Smooth muscle cell of bladder (primary cell): ENCODE measurements at places on chromosomes 13 and 19. TPM values are rescaled to one million over a fixed set of nuclear protein-coding genes. Genes with fewer than 3 reads are reported as not detected.

RDH8 gene
- total RNA-seq = not detected in 2 replicates

HPN gene
- under 0.01 and 0.18 TPM in 2 replicates for total RNA-seq

STOML3 gene
- total RNA-seq = not detected in 2 replicates

TGFBR3L gene
- 0.85 and 2.0 TPM in 2 replicates for total RNA-seq

MLLT1 gene
- 4.4 and 8.1 TPM in 2 replicates for total RNA-seq

DKKL1 gene
- 0.14 TPM in 1 of 2 replicates, not detected in the other for total RNA-seq

DCT gene
- total RNA-seq = under 0.01 and 0.09 TPM in 2 replicates

PGLYRP2 gene
- total RNA-seq = not detected in 2 replicates

CEBPA gene
- 0.57 and 0.65 TPM in 2 replicates for total RNA-seq

SPRY2 gene
- total RNA-seq = 8.5 and 11.3 TPM in 2 replicates

C19orf73 gene
- total RNA-seq = 0.28 and 0.83 TPM in 2 replicates

GSX1 gene
- total RNA-seq = not detected in 2 replicates

MEIOSIN gene
- total RNA-seq = not detected in 2 replicates

IGLON5 gene
- total RNA-seq = not detected in 2 replicates

ATP8B3 gene
- total RNA-seq = 0.55 and 0.85 TPM in 2 replicates

GRAMD1A gene
- 22.7 and 24.0 TPM in 2 replicates for total RNA-seq

TSKS gene
- total RNA-seq = 0.85 and 1.6 TPM in 2 replicates

FPR1 gene
- 0.09 and 0.14 TPM in 2 replicates for total RNA-seq

IZUMO2 gene
- total RNA-seq = not detected in 2 replicates

TEKTIP1 gene
- total RNA-seq = not detected in 2 replicates

FRY gene
- 15.0 and 28.7 TPM in 2 replicates for total RNA-seq

PNMA8C gene
- 0.09 and 0.14 TPM in 2 replicates for total RNA-seq

TMEM86B gene
- total RNA-seq = 1.1 and 1.2 TPM in 2 replicates

ZNF491 gene
- total RNA-seq = 3.0 and 3.3 TPM in 2 replicates

ZNF121 gene
- 33.7 and 34.2 TPM in 2 replicates for total RNA-seq

FFAR2 gene
- total RNA-seq = not detected in 2 replicates

STAP2 gene
- 4.3 and 5.2 TPM in 2 replicates for total RNA-seq

CEACAM16 gene
- total RNA-seq = not detected in 2 replicates

MAP4K1 gene
- total RNA-seq = under 0.01 and 0.37 TPM in 2 replicates

NCR1 gene
- total RNA-seq = not detected in 2 replicates

KLK15 gene
- total RNA-seq = not detected in 2 replicates

SDHAF1 gene
- 12.1 and 14.5 TPM in 2 replicates for total RNA-seq

IGSF23 gene
- not detected in 2 replicates for total RNA-seq

PSG2 gene
- total RNA-seq = not detected in 2 replicates
